ENCODE measurements at places on chromosomes 5 and 9. TPM values are rescaled to one million over a fixed set of nuclear protein-coding genes. Genes with fewer than 3 reads are reported as not detected.

- H3K4me1 ChIP-seq: no peaks in the 10 kb centered on the region
- no peaks in the 10 kb centered on the region for H3K36me3 ChIP-seq
- H3K27me3 ChIP-seq: no peaks in the 10 kb centered on the region
- no peak for DNase-seq
- H3K27ac ChIP-seq: no peak overlapping the region
Measured at GRCh38 chr9:93612052-93612795, 35.8 kb downstream of the PHF2 start.

Gene ANKRD18A
- total RNA-seq: 51.7 TPM

GRCh38 chr5:6730407-6730806 is 17.2 kb downstream of the TENT4A start:
- no peak for DNase-seq
- no peak overlapping the region for H3K27ac ChIP-seq
- no peaks in the 10 kb centered on the region for H3K36me3 ChIP-seq

DNA sequence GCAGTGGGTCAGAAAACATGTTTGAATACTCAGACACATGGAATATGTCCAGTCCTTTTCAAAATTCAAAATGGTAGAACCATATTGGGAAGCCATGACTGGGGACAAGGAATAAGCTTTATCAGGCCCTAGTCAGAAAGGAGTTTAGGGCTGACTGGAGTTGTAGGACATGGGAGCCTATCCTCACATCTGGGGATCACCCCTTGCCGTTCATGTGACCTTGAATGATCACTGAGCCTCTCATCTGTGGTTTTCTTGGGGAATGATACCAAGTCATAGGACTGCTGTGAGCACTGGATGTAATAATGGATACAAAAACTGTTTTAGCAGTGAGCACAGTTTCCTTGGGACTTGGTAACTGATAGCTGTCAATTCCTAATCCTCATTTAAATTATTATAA is 84.7 kb downstream of the IQGAP2 start:
- H3K4me3 ChIP-seq: no peak overlapping the region
- no peaks in the 10 kb centered on the region for H3K27me3 ChIP-seq
- no peaks in the 10 kb centered on the region for H3K36me3 ChIP-seq

- no peak overlapping the region for H3K4me3 ChIP-seq
- no peaks in the 10 kb centered on the region for H3K27me3 ChIP-seq
- no peak for DNase-seq
- H3K27ac ChIP-seq: no peak overlapping the region
- no peaks in the 10 kb centered on the region for H3K4me1 ChIP-seq
Measured at GRCh38 chr5:73158313-73158712, 14.7 kb upstream of the TMEM174 start.

DNA sequence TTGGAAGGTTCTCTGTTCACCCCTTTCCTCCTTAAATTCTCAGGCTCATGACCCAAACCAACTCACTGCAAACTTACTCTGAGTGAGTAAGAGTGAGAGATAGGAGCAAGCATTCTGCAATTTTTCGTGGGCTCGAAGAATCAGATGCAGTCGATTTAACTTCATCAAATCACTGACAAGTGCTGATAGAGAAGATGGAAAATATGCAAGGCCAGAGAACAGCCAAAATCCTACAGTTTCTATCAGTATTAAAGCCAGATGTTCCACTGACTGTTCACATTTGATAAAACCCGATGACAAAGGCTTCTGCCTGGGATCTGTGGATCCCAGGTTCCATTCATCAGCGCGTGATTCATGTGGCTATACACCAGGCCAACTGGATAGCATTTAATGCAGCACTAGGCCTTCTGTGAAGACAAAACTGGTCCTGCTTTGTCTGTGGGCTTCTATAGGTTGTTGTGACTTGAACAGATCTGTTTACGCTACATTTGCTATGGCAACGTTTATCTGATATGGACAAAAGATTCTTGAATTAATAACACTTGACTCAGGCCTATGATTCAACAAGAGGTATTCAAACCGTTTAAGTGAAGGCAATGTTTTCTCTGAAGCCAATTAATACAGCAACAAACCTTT is 251.2 kb downstream of the NFIB start:
- H3K4me1 ChIP-seq: no peaks in the 10 kb centered on the region
- no peaks in the 10 kb centered on the region for H3K27me3 ChIP-seq
- no peak overlapping the region for H3K4me3 ChIP-seq
- DNase-seq: no peak

DNA sequence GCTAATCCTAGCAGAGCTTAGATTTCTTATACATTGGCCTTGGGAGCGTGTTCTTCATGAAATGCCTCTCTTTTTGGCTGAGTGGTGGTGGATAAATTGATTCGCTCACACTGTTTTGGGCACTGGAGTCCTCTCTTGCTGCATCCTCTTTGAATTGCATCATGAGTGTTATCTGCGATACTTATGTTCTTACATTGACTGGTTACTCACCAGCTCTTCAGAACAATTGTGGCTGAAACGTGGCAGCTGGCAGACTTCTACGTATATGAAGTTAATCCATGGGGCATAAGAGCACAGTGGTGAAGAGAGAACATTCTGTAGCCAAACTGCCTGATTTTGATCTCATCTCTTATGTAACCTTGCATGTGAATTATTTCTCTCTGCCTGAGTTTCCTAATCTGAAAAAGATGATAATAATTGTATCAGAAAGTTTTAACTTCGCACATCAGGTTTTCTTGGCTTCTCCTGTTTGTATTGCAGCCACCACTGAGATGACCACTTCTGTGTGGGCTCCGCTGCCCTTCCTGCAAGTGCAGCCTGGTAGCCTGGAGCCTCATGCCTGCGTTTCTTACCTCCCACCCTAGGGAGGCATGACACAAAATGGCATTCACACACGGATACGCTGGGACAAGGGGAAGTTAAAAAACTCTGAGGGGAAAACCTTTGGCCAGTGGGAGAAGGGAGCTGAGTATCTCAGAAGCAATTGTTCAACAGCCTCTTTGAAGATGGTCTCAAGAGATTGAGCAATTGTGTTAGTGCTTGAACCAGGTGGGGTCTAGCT is 295.2 kb downstream of the ARHGAP26 start:
- no peaks in the 10 kb centered on the region for H3K27me3 ChIP-seq
- no peak overlapping the region for H3K4me3 ChIP-seq
- peak overlapping the region; percentile 22 for H3K27ac ChIP-seq
- DNase-seq: peak; percentile 37
